ENCODE measurements at places on chromosomes 3 and 15.

GRCh38 chr3:147372525-147373027 is 33.8 kb downstream of the ZIC4 start:
- DNase-seq: no peak

DNA sequence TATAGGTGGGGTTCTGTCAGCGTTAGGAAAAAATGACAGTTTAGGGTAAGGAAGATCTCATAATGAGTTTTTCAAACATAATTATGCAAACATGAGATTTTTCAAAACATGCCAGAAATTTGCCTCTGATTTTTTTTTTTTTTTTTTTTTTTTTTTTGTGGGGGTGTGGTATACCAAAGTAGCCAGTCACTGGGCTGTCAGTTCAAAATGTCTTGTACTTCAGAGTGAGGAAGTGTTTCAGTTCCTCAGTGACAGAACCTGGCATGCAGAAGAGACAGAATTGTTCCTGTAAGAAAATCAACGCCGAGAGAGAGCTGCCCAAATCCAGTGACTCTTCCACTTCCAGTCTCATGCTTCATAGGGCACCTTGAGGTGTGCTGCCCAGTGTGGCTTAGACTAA is 9.7 kb downstream of the NCBP2 start:
- DNase-seq: no peak

DNA sequence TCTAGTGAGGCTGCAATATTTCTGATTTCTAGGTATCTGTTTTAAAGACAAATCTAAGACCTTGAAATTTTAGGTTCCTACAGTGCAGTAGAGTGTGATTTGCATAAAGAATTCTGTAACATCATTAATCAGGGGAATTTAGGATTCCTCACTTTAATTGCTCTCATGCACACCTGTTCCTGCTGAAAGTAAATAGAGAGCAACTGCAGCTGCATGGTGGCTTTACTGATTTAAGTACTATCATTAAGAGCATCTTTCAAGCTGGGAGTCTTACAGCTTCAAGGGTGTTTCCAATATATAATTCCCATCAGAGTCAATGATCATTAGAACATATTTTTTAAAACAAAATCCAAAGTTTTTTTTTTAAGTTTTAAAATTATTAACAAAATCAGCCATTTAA is 36.0 kb upstream of the C3orf70 start:
- DNase-seq: no peak

- DNase-seq: no peak
These were observed 3.5 kb upstream of the ISG20 start for GRCh38 chr15:88635318-88635717.

GRCh38 chr3:108136561-108137459 is 46.0 kb upstream of the CD47 start:
- no peak for DNase-seq

DNA sequence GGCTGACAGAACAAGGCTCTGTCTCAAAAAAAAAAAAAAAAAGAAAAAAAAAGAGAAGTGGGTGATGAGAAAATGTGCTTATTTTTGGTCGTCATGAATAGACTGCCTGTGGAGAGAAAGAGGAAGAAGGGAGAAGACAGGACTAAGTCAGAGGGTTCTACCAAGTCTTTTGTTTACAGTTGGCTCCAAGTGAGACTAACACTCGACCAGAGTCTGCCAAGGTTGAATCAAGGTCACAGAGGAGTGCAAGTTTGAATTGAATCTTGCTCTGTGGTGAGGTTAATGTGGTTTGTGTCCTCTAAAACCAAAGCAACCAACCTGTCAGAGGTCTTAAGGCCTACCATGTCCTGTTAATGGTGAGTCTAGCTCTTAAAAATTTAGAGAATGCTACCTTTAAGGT is 334.1 kb upstream of the GRM7 start:
- DNase-seq: no peak

Data from WTC11 (cell line).